MM.1S (cell line): ENCODE measurements at places on chromosomes 5 and 9.
A peak's percentile ranks its signal among the peaks of the same experiment; 100 is the strongest.

GRCh38 chr9:21690561-21690960 is 111.9 kb upstream of the MTAP start:
- no peaks in the 10 kb centered on the region for H3K27me3 ChIP-seq
- no peak for DNase-seq
- H3K4me1 ChIP-seq = no peaks in the 10 kb centered on the region

GRCh38 chr9:106972082-106972481 is 109.1 kb downstream of the ZNF462 start:
- no peak overlapping the region for H3K4me3 ChIP-seq
- no peaks in the 10 kb centered on the region for H3K27me3 ChIP-seq
- no peaks in the 10 kb centered on the region for H3K36me3 ChIP-seq
- no peaks in the 10 kb centered on the region for H3K4me1 ChIP-seq

GRCh38 chr9:85225180-85225579 is 516.6 kb downstream of the AGTPBP1 start:
- H3K27me3 ChIP-seq = no peaks in the 10 kb centered on the region
- no peak overlapping the region for H3K27ac ChIP-seq
- H3K4me3 ChIP-seq = no peak overlapping the region
- no peak for DNase-seq
- no peaks in the 10 kb centered on the region for H3K36me3 ChIP-seq

GRCh38 chr9:93731963-93732362 is 155.6 kb downstream of the PHF2 start:
- H3K36me3 ChIP-seq = no peaks in the 10 kb centered on the region
- no peak for DNase-seq
- no peak overlapping the region for H3K27ac ChIP-seq
- no peak overlapping the region for H3K4me3 ChIP-seq

GRCh38 chr5:135535820-135536801 is at the start of gene NEUROG1:
Gene NEUROG1 (minus strand): TSS chr5:135535964. CDS start chr5:135535690, 274 bp downstream.
- no peaks in the 10 kb centered on the region for H3K36me3 ChIP-seq
- no peaks in the 10 kb centered on the region for H3K4me1 ChIP-seq
- no peak within 1 kb of the TSS for H3K27ac ChIP-seq
- no peak within 1 kb of the TSS for H3K4me3 ChIP-seq

- no peaks in the 10 kb centered on the region for H3K36me3 ChIP-seq
- no peak overlapping the region for H3K27ac ChIP-seq
- no peak for DNase-seq
- no peaks in the 10 kb centered on the region for H3K27me3 ChIP-seq
- 0 out of 2 replicates have a peak, but pooled peaks cover 2% of the 10 kb centered on the region for H3K4me1 ChIP-seq
- H3K4me3 ChIP-seq = no peak overlapping the region
Observed at GRCh38 chr9:94581728-94582127, 11.9 kb downstream of the FBP2 start.

GRCh38 chr5:175688352-175689146 is 30.7 kb downstream of the HRH2 start:
- H3K4me1 ChIP-seq = no peaks in the 10 kb centered on the region
- H3K27ac ChIP-seq = no peak overlapping the region
- no peaks in the 10 kb centered on the region for H3K36me3 ChIP-seq
- H3K27me3 ChIP-seq = no peaks in the 10 kb centered on the region
- no peak for DNase-seq

DNA sequence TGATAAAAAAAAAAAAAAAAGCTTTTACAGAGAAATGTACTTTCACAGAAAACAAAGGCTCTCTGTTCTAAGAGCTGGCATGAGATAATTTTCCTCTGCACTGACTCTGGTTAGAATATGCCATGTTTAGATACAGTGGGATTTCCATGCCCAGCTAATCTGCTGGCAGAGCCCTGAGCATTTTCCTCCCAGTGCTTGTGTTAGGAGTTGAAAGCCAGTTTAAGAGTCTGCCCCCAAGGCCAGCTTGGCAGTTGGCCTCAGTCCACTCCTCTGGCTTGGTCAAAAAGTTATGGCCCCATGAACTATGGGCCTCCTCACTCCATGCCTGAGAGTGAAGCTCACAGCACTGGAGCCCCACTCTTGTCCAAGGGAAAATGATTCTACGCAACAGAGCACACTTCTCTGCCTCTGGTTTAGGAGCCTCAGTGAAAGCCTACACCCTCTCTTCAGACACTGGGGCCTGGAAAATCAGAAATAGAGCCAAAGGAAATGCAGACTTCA is 21.9 kb downstream of the MOCS2 start:
- no peak overlapping the region for H3K4me3 ChIP-seq
- DNase-seq = no peak
- H3K36me3 ChIP-seq = no peaks in the 10 kb centered on the region
- 0 out of 2 replicates have a peak, but pooled peaks cover 11% of the 10 kb centered on the region for H3K4me1 ChIP-seq
- no peak overlapping the region for H3K27ac ChIP-seq

DNA sequence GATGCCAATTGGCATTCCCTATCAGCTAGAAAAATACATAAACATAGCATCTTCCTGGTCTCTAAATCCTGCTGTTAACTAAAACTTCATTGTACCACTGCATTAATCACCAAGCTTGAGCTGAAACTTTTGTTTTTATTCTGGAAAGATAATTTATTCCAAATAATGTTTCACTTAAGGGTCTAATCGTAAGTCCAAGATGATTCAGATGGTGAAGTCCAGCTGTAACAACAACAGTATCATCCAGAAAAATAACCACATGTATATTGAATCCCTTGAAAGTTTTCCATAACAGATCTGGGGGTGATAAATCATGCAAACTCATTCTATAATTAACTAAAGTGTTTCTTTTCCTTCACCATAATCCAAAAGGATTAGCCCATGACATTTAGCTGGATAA is 23.9 kb downstream of the RORB start:
- no peak overlapping the region for H3K4me3 ChIP-seq
- no peaks in the 10 kb centered on the region for H3K4me1 ChIP-seq
- no peaks in the 10 kb centered on the region for H3K36me3 ChIP-seq
- DNase-seq = no peak
- no peak overlapping the region for H3K27ac ChIP-seq
- H3K27me3 ChIP-seq = no peaks in the 10 kb centered on the region

- no peaks in the 10 kb centered on the region for H3K4me1 ChIP-seq
- H3K4me3 ChIP-seq = no peak overlapping the region
- no peak overlapping the region for H3K27ac ChIP-seq
- no peaks in the 10 kb centered on the region for H3K27me3 ChIP-seq
- H3K36me3 ChIP-seq = no peaks in the 10 kb centered on the region
- DNase-seq = no peak
Observed at GRCh38 chr9:6910032-6910431, 152.3 kb downstream of the KDM4C start.

GRCh38 chr9:126365780-126366179 is 39.2 kb downstream of the MVB12B start:
- no peaks in the 10 kb centered on the region for H3K4me1 ChIP-seq
- no peak overlapping the region for H3K4me3 ChIP-seq
- no peaks in the 10 kb centered on the region for H3K27me3 ChIP-seq
- no peaks in the 10 kb centered on the region for H3K36me3 ChIP-seq

GRCh38 chr5:173783371-173783770 is 104.8 kb upstream of the CPEB4 start:
- peaks cover 17% of the 10 kb centered on the region; the same call in 1 of the 2 replicates for H3K4me1 ChIP-seq
- no peak overlapping the region for H3K27ac ChIP-seq
- H3K36me3 ChIP-seq = no peaks in the 10 kb centered on the region
- H3K27me3 ChIP-seq = no peaks in the 10 kb centered on the region

- peaks cover 96% of the 10 kb centered on the region for H3K27me3 ChIP-seq
- H3K27ac ChIP-seq = no peak overlapping the region
- DNase-seq = no peak
- H3K4me1 ChIP-seq = no peaks in the 10 kb centered on the region
- H3K4me3 ChIP-seq = no peak overlapping the region
- H3K36me3 ChIP-seq = no peaks in the 10 kb centered on the region
Observed at GRCh38 chr9:136052472-136052880, 42.6 kb downstream of the NACC2 start.

DNA sequence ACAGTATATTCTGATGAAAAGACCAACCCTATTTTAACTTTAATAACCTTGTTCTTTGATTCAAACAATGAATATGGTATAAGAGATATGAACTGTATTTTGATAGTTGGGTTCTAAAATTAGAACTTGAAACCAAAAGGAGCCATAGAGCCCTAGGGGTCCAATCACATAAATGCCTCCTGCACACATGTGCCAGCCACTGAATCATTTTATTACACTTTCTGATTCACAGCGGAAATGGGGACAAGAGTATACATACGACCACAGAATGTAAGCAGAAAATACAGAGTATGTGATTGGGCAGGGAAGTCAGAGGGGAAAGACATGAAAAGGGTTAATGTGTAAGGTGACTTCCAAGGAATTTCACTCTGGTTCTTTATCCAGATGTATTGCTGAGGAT is 1000.2 kb downstream of the NR2F1-AS1 start:
- no peaks in the 10 kb centered on the region for H3K27me3 ChIP-seq
- H3K27ac ChIP-seq = no peak overlapping the region; the same call in 1 of the 2 replicates
- DNase-seq = peak; percentile 21

DNA sequence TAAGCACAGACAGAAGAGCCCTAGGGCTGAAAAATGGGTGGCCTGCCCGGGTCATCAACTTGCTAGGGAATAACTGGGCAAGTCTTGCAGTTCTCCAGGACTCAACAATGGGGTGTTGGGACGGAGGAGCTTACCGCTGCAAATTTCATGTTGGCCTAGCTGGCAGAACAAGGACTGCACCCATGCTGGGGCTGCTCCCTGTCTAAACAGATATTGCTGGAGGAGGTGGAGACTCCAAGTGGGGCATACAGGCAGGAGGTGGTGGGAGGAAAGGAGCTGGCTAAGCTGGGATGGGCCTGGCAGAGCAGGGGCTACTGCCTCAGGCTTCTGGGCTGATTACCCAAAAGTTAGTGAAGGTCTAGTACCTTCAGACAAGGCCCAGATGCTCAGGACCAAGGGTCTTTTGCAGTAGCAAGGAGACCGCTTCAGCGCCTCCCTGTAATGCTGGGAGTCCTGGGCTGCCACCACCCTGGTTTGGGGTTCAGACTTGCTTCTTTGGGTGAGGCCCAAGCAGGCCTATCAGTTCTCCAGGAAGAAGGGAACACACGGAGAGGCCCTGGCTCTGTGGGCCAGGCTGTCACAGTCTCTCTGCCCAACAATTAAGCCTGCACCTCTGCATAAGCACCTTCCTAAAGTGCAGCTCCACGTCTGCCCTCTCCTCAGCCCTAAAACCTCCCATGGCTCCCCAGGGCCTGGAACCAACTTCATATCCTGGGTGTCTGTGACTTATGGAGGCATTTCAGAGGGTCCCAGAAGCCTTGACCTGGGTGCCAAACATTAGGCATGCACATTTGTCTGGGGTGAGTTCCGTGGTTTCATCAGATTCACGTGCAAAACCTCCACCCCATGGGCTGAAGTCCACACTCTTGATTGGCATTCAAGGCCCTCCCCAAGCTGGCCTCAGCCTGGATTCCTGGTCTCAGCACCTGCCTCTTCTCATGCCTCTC is 24.2 kb upstream of the KIF12 start:
- no peak overlapping the region for H3K27ac ChIP-seq
- H3K4me3 ChIP-seq = no peak overlapping the region
- H3K27me3 ChIP-seq = peaks cover 9% of the 10 kb centered on the region
- no peaks in the 10 kb centered on the region for H3K4me1 ChIP-seq
- DNase-seq = no peak

DNA sequence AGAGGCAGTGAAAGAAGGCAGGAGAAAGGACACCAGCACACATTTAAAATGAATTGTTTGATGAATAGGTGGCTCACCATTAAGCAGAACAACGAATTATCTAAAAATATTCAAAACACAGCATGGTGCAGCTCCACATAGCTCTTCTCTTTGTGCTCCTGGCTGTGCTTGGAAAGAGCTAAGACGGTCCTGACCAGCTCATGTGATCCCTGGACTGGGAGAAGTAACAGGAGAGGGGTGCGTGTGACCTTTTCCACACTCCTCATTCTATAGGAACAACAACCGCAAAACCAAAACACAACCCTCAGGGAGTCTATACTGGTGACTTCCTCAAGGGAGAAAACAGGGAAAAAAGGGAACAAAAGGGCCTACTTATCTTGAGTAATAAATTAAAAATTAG is 140.5 kb downstream of the DIRAS2 start:
- no peak for DNase-seq
- H3K27me3 ChIP-seq = no peaks in the 10 kb centered on the region
- no peak overlapping the region for H3K4me3 ChIP-seq

DNA sequence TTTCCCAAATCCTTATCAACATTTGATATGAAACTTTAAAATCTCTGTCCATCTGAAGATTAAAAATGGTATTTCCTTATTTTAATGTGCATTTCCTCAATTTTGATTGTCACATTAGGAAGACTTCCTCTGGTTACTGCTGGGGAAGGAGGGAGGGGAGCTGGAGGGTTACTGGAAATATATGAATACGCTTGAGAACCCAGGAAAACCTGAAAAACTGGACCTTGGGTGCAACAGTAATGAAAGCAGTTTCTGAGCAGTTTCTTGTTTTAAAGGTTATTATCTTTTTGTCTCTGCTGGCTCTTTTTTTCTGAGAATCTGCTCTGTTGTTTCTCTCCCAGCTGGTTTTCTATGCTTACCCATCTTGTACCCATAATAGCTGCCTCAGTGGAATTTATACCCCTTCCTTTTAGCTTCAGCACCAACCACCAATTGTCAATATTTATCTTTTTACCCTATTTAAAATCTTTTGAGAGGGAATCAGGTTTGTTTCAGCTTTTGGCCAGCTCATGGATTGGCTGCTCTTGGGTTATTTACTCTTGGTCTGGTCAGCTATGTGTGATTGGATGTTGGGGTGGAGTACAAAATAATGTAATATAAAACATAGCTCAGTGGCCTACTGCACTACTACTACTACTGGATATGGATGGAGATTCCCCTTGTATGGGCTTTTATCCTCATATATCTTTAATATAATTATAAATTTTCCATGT is 67.4 kb downstream of the UNC13B start:
- no peaks in the 10 kb centered on the region for H3K36me3 ChIP-seq
- H3K27ac ChIP-seq = no peak overlapping the region
- DNase-seq = no peak
- H3K4me3 ChIP-seq = no peak overlapping the region
- H3K4me1 ChIP-seq = peaks cover 12% of the 10 kb centered on the region; the same call in 1 of the 2 replicates
- no peaks in the 10 kb centered on the region for H3K27me3 ChIP-seq

- H3K27ac ChIP-seq = no peak overlapping the region
- DNase-seq = no peak
- no peaks in the 10 kb centered on the region for H3K36me3 ChIP-seq
- H3K27me3 ChIP-seq = no peaks in the 10 kb centered on the region
Observed at GRCh38 chr5:123785162-123786071, 273.4 kb downstream of the CSNK1G3 start.

GRCh38 chr9:87701931-87702421 is 23.9 kb upstream of the CTSL start:
- no peaks in the 10 kb centered on the region for H3K4me1 ChIP-seq
- H3K4me3 ChIP-seq = no peak overlapping the region
- H3K27ac ChIP-seq = no peak overlapping the region
- no peak for DNase-seq

- H3K27ac ChIP-seq = peak overlapping the region; percentile 12; the same call in 1 of the 2 replicates
- no peaks in the 10 kb centered on the region; the same call in 1 of the 2 replicates for H3K27me3 ChIP-seq
- peak; percentile 67 for DNase-seq
- no peaks in the 10 kb centered on the region for H3K36me3 ChIP-seq
- H3K4me1 ChIP-seq = peaks cover 8% of the 10 kb centered on the region; the same call in 1 of the 2 replicates
Observed at GRCh38 chr5:118249386-118249785, 739.0 kb downstream of the DTWD2 start.

- peak overlapping the region; percentile 100 for H3K27ac ChIP-seq
- H3K4me3 ChIP-seq = peak overlapping the region; percentile 39
- no peaks in the 10 kb centered on the region for H3K27me3 ChIP-seq
- no peaks in the 10 kb centered on the region for H3K36me3 ChIP-seq
- DNase-seq = peak; percentile 89
- H3K4me1 ChIP-seq = peaks cover 67% of the 10 kb centered on the region
Observed at GRCh38 chr5:132100672-132101261, 27.2 kb downstream of the CSF2 start.
